H54 (cell line): ENCODE measurements at places on chromosomes 1 and 21.
A peak's percentile ranks its signal among the peaks of the same experiment; 100 is the strongest.

DNA sequence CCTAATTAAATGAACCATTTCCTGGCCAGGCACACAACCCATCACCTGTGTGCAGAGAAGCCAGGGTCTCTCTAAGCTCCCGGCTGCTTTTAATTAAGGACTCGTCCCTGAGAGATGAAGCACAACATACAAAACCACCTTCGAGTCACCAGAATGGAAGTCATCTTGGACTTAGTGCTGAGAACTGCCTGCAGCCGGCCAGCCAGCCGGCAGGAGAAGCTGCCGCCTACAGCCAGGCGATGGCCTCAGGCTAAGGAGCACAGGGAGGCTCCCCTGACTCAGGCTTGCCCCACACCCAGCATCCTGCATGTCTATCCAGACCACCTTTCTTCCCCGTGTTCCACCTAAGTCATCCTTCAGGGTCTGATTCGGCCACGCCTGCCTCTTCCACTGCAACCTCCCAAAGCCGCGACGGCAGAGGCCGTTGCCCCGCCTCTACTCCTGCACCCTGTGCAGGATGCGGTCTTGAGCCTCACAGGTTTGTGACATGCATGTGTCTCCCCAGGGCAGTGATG, 83.6 kb downstream of the SLC66A1 start:
- no peak for DNase-seq

DNA sequence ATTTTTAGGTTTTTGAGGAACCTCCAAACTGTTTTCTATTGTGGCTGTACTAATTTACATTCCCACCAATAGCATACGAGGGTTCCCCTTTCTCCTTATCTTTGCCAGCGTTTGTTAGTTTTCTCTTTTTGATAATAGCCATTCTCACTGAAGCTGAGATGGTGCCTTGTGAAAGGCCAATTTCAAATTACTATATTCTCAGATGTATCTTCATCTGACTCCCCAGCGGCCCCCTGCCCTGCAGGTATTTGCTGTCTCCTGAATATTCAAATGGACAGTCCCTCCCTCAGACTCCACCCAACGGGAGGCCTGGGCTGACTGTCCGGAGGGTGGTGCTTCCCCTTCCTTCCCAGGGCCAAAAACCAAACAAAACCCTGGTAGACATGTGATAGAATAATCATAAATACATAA, 33.5 kb upstream of the TARBP1 start:
- no peak for DNase-seq

- DNase-seq = peak; percentile 79
Measured at GRCh38 chr1:47725992-47726855, 271.0 kb downstream of the TRABD2B start.

- DNase-seq = no peak
Measured at GRCh38 chr1:158564608-158565007, 5.8 kb downstream of the OR6P1 start.

GRCh38 chr1:9846611-9847171, 22.9 kb upstream of the CLSTN1 start:
- DNase-seq = no peak
